NCI-H1092 (cell line): ENCODE measurements at places on chromosomes 1 and 21.

DNA sequence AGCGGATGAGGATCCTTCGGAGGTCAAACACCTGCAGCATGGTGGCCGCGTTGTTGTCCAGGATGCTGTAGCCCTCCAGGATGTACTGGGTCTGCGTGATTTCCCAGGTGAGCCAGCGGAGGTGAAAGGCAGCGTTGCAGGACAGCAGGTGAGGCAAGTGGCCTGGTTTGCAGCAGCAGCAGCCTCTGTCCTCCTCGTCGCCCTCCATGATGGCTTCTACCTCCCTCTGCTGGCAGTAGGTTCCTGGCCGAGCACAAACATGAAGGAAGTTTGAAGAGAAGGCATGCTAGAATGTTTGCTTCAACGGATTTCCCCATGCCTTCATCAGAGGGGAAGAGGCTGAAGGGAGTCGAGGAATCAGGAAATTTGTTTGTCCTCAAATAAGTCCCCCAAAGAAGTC is 74.7 kb downstream of the NTPCR start:
- DNase-seq: peak; percentile 30

- DNase-seq: no peak
Observed at GRCh38 chr1:87778896-87779295, 450.2 kb downstream of the LMO4 start.

GRCh38 chr1:224266105-224266914 is 63.7 kb downstream of the NVL start:
- no peak for DNase-seq

GRCh38 chr1:236284291-236284721 is 2.5 kb upstream of the ERO1B start:
- DNase-seq: no peak

- DNase-seq: no peak
Observed at GRCh38 chr1:10740123-10740522, 56.3 kb downstream of the CASZ1 start.

- DNase-seq: no peak
Observed at GRCh38 chr21:33674226-33674625, 31.9 kb downstream of the ITSN1 start.

DNA sequence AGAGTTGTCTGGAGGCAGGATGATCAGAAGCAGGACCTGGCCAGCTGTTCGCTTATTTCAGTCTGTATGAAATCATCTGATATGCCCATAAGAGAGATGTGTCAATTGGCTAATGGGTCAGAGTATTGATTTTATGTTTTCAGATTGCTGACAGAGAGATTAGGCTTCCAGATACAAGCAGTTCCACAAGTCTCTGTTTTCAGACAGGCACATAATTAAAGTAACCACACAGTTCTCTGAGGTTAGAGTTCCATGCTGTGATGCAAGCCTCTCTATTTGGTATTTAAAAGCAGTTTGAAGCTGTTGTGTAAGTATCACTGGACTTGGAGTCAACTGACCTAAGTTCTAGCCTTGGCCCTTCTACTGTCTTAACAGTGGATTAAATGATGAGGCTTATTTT is 50.1 kb downstream of the ATF6 start:
- no peak for DNase-seq

GRCh38 chr21:40047993-40048730 is 180.9 kb downstream of the PCP4 start:
- no peak for DNase-seq

GRCh38 chr1:237041795-237042525 is at the start of gene RYR2:
RYR2 (plus strand) TSS chr1:237042184; CDS start chr1:237042522, 338 bp downstream.
- DNase-seq: peak; percentile 34

- peak; percentile 44 for DNase-seq
Observed at GRCh38 chr21:41147096-41147978, 20.6 kb upstream of the BACE2 start.

- no peak for DNase-seq
Observed at GRCh38 chr1:170692866-170693575, 29.1 kb downstream of the PRRX1 start.

DNA sequence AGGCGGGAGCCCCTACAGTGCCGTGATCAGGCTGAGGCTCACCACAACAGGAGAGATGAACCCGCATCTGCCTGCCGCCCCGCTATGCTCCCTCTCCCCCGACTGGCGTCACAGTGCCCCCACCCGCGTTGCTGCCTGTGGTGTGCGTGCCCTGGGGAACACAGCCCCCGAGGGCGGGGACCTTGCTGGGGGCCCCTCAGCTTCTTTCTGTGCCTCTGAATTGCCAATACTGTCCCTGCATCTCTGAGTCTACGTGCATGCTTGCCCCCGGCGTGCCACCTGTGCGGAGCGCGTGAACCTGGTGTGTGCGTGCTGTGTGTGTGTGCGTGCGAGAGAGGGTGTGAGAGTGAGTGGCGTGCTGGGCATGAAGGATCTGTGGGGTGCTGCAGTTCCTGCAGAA is 10.3 kb downstream of the PARS2 start:
- no peak for DNase-seq

- DNase-seq: no peak
Observed at GRCh38 chr21:41219498-41220207, 51.7 kb downstream of the BACE2 start.

GRCh38 chr1:155170806-155171205 is 2.3 kb downstream of the KRTCAP2 start:
- DNase-seq: no peak

- no peak for DNase-seq
Observed at GRCh38 chr1:19160831-19161230, 49.2 kb downstream of the UBR4 start.
